Stimulated activated CD4-positive, alpha-beta T cell treated with anti-CD3 and anti-CD28 coated beads, TNF-alpha, amount 100 ng/mL, for 48 hours (primary cell): ENCODE measurements at places on chromosomes 1 and 21.

GRCh38 chr21:18041012-18041411 is 203.6 kb upstream of the CHODL start:
- no peak for DNase-seq

- no peak for DNase-seq
Observed at GRCh38 chr1:80827666-80828065, 973.1 kb upstream of the ADGRL2 start.

DNA sequence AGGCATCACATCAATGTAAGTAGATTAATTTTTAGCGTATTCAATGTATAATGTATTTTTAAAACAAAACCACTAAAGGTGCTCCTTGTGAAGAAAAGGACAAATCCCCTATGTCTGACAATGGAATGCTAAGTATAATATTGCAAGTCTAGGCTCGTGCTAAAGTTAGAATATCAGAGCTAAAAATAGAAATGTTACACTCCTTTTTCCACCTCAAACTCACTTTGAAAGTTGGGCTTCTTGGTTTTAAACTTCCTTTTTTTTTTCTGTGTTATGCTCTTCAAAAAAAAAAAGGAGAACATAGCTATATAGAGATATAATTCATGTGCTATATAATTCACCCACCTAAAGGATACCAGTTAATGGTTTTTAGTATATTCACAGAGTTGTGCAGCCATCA is 3.6 kb upstream of the SERBP1 start:
- DNase-seq: no peak

GRCh38 chr1:99180915-99181314 is 83.4 kb upstream of the PLPPR4 start:
- DNase-seq: no peak

- DNase-seq: no peak
Observed at GRCh38 chr1:91803123-91803522, 82.8 kb downstream of the TGFBR3 start.

- no peak for DNase-seq
Observed at GRCh38 chr1:161772397-161772796, 6.3 kb downstream of the ATF6 start.

GRCh38 chr1:182484531-182485257 is 34.7 kb downstream of the RGSL1 start:
- no peak for DNase-seq

DNA sequence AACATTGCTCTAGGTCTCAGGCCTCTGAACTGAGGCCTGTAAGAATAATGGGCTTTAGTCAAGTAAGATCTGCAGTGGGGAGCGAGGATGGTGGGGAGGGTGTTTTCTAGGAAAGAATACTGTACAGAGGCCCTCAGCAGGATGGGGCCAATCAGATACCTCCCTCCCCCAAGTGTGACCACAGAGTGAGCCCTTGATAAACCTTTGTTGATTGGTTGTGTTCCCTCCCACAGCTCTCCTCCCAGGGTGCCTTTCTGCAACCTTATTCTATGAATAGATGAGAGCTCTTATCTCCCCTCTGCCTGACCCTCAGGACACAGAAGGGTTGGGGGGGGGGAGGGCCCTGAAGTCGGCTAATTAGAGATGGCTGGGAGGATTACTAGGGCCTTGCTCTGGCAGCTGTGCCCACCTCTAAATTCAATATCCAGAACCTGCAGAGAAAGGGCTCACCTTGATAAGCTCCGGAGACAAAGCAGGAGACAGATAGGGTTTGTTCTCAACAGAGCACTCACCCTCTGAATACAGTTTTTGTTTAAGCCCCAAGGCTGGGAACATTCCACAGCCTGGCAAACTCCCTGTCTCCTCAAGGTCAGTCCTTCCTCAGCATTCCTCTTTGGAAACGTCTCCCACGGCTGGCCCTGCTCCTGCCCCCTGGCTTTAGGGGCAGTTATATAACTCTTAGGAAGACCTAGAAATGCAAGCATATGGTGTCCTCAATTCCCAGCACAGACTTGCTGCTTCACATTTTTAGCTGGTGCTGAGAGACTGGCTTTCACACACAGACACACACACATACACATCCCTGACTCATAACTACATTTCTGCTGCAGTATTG is 42.9 kb downstream of the ATP1A1 start:
- DNase-seq: no peak

DNA sequence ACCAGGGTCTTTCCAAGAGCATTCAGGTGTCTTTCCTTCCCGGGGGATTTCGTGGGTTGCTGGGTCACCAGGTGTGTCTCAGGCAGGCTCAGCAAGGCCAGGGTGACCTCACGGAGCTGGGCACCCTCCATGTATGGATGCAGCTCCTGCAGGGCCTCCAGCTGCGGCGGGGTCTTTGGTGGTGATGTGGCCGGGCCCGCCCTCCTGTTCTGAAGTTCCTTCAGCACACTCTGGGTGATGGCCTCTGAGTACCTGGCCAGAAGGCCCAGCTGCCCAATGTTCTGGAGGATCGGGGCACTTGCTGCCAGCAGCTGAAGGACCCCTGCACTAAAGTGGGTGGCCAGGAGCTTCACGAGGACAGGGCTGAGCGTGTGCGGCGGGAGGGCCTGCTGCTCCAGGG is 45.5 kb downstream of the URB1 start:
- DNase-seq: no peak

- no peak for DNase-seq
Observed at GRCh38 chr1:243505986-243506689, 250.3 kb downstream of the SDCCAG8 start.

DNA sequence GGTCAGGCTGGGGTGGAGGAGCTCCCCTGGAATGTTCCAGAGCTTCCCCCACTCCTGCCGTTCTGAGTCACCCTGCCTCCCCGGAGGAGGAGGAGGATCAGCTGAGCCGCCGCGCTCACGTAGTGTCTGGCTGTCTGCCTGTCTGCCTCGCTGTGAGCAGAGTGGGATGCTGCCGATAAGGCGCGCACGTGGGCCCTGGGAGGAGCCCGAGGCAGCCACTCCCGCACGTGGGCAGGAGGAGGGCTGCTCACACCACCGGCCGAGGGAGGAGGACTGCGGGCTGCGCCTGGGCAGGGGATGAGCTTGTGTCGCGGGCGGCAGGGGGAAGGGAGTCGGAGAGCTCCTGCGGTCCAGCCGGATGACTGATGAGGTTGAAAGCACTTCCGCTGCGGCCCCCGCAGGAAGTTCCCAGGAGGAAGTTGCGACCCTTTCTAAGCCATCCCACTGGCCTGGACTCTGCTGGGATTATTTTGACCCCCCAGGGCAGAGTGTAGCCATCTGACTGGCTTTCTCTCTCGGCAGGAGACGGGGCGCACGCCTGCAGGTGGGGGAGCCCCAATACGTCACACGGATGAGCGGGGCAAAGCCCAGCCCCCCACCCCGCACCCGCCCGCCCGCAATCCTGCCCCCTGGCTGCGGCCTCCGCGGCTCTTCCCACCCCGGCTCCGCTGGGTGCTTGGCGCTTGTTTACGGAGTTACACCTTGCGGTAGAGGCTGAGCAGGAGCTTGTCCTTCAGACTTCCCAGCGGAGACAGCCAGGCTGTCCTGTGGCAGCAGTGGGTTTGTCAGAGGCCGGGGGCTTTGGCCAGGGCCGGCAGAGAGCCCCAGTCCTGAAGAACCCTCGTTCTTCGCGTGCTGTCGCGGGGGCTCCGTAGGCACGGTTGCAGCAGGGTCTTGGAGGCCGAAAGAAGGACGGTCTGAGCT is 9.8 kb downstream of the PDXK start:
- peak; percentile 70 for DNase-seq

- no peak for DNase-seq
Observed at GRCh38 chr1:120178799-120179756, 2.8 kb upstream of the SEC22B start.

DNA sequence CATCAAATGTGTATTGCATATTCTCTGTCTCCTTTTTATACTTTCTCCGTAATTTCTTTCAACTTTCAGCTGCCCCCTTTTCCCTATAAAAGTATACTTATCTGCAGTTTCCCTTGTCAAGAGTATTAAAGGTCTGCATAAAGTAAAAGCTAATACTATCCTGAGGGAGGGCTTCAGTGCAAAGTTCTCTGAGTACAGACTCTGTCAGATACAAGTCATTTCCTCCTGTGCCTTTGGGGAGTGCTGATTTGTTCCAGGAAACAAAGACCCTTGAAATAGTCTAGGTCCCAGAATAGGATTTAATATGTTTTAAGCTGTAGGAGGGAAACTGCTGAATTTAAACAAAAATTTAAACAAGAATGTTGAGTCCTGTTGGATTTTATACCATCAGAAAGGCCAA is 11.7 kb downstream of the GPR161 start:
- DNase-seq: no peak

DNA sequence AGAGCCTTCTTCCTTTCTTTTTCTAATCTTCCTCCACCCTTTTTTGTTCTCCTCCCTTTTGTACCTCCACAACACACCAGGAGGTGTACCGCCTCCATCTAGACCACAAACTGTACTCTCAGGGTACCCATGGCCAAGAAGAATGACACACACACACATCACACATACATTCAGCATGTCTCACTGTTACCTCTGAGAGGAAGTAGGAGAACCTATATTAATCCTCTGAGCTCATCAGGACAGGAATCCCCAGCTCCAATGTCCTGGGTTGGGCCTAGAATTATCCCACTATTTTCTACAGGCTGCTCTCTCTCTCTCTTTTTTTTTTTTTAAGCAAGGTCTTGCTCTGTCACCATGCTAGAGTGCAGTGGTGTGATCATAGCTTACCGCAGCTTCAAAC is 36.7 kb downstream of the ATP2B4 start:
- DNase-seq: no peak
